ENCODE measurements at places on chromosomes 6 and 20.
A peak's percentile ranks its signal among the peaks of the same experiment; 100 is the strongest.

DNA sequence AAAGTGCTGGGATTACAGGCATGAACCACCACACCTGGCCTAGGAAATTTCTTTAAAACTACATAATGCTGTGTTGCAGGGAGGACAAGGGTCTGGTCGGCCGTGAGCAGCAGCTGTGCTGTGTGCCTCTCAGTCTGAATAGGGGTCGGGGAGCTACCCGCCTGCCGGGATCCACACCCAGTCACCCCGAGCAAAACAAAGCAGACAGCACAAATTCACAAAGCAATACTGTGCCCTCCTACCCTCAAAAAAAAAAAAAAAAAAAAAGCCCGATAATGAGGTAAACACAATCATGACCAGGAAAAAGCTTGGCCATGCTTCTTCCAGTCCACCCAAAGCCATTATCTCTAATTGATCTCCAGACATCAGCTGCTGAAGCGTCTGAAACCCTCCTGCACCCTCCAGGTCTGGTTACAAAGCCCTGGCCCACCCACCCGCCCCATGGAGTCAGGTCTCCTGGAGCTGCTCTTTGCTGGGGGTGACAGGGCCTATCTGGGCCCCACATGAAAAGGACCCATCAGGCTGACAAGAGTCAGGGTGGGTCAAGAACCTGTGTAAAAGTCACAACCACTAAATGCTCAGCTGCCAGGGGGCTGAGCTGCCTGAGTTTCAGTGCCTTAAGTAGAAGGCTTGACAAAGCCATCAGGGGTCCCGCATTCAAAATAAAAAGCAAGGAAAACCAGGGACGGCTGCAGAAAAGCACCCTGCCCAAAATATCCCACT, 88.2 kb downstream of the NOL4L start:
- peak; percentile 80 for DNase-seq

DNA sequence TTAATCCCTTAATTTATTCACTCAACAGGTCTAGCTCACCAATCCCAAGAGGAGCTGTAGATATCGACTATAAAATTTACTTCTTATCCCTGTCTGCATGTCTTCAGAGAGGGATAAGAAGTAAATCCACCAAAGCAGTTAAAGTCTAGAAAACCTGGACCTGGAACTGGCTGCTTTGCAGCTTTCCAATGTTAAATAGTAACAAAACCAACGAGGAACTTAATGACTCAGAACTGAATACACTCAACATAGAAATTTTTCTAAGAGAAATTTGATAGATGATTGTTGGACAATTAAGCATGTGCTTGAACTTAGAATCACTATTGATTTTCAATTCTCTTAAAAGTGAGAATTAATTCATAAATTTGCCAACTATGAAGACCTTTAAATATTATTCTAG, 11.5 kb upstream of the TMEM244 start:
- no peak for DNase-seq

DNA sequence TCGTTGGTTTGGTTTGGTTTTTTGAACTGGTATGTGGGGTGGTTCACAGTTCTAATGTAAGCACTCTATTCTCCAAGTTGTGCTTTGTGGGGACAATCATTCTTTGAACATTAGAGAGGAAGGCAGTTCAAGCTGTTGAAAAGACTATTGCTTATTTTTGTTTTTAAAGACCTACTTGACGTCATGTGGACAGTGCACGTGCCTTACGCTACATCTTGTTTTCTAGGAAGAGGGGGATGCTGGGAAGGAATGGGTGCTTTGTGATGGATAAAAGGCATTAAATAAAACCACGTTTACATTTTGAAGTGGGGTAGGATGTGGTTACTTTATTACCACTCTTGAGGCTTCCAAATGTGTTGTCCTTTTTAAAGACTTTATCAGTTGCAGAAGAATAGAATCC, 168.0 kb downstream of the ZMYND8 start:
- DNase-seq, result no peak

GRCh38 chr20:10520528-10520927, 85.4 kb downstream of the SLX4IP start:
- no peak for DNase-seq

DNA sequence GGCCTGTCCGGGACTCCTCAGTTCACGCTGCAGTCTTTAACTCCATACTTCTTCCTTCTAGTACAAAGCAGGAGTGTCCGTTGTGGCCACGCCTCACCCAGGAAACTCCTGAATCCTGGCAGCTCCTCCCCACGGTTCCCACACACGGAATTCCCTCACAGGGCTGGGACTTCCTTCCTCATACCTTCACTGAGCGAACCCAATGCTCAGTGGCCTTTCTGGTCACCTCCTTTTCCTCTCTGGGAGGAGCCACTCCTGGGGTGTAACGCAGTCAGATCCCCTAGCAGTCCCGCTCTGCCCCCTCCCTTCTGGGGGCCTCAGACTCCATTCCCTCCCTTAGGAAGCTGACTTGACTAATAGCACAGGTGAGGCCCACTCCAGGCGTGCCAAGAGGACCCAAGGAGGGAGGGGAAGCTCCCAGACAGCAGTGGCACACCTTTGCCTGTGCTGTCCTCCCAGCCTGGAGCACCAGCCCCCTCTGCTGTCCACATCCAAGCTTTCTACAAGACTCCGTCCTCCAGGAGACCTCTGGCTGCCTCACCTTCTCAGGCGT, at the start of gene SLC52A3:
Gene SLC52A3 (minus strand): TSS at position 75 of the 553 bp plus-strand sequence. CDS start 2,726 bp downstream, outside the sequence.
- DNase-seq, result no peak

DNA sequence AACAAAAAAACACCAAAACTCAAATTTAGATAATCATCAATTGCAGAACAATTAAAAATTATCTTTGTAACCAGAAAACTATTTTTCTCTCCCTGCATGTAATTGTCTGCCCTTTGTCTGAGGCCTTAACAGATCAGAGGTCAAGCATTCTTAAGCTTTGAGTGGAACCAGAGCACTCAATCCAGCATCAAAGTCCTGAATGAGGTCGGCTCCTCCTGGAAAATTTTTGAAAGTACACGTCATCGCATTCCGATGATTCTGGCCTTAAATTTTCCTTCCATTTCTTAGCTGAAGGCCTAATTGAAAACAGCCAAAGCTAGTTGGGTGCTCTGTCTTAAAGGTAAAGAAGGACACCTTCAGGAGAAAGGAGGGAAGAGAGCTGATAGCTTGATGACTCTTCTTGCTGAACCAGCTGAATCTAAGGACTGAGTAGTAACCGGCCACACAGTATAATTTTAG, 510.2 kb upstream of the SULF2 start:
- no peak for DNase-seq

DNA sequence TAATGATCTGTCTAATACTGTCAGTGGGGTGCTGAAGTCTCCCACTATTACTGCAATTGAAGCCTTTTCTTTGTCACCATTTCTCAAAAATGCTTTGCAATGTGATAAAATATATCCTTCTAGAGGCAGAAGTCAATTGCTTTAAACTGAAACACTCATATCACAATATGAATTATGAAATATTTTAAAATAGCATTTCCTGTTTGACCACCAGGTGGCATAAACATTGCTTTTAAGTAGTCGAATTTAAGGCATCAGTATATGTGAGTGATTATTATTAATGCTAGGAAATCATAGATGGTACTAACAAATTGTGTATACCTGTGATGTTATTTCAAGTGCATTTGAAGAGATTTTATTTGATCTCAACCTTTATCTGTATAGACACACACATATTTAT, 87.5 kb downstream of the MEI4 start:
- no peak for DNase-seq

- no peak for DNase-seq
Observed at GRCh38 chr20:58235010-58235409, 6.6 kb upstream of the ANKRD60 start.

DNA sequence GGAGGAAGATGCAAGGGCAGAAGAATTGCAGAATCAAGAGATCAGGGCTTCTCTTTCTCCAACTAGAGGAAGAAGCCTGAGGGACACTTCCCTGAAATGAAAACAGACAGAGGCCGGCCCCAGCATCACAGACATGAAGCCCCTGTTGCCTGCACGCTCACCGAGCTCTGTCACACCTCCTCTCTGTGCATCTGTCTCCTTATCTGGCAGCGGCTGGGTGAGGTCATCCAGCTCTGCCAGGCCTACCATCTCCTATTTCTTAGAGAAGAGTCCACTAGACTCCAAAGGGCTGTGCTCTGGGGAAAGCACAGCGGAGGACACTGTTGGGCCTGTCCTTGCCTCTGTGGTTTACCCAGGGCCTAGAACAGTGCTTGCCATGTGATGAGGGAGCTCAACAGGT, 71.9 kb upstream of the MLN start:
- no peak for DNase-seq
